ENCODE measurements at places on chromosomes 2 and 18.

GRCh38 chr2:186862869-186863709 lies 14.1 kb upstream of the ZSWIM2 start:
- peak; percentile 15 for DNase-seq

DNA sequence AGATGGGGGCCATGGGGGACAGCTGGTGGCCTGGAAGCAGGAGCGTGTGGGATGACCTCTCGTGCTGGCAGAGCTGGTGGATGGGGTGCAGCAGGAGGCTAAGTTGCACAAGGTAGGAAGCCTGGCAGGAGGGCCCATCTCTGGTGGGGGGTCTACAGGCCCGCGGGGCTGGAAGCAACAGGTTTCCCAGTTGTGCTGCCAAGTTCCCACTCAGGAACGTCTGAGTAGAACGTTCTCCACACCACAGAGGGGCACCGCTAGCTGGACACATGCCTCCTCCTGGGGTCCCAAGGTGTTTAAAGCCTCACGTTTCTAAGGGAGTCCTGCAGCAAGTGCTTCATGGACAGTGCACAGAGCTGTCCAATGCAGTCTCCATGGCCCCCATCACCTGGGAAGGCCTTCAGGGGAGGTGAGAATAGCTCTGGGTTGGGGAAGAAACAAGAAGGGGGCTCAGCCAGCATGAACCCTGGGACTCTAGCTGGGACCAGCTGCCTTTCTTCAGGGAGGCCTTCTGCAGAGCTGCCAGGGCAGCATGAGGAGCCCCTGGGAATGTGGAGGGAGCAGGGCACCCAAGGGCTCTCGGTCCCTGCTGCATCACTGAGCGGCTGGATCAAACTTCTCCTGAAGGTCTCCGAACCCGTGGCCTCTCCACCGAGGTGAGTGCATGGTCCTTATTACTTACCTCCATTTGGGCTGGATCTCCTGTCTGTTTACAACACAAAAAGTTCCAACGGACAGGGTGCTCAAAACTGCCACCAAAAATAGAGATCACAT lies 80.0 kb downstream of the TWIST2 start:
- DNase-seq: no peak

- DNase-seq: no peak
Measured at GRCh38 chr2:241279828-241280227, 35.6 kb downstream of the HDLBP start.

GRCh38 chr2:53960476-53960875 lies 10.3 kb downstream of the PSME4 start:
- DNase-seq: no peak

DNA sequence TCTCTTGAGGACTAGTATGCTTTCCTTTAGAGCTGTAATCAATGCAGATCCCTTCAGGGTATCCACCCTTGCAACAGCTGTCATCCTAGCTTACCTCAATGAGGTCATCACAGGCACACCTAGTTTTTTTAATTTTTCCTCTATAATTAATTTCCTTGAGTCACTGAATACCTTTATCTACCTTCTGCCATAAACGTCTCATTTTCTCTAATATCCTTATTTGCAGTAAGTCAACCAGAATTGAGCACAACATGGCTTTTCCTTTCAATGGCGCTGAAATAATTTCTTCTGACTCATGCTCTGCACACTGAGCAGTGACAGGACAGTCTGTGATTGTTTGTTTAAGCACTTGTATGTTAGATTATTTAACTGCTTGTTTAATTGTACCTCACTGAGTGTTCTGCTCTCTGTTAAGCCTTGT lies 49.4 kb downstream of the ETAA1 start:
- DNase-seq: no peak

DNA sequence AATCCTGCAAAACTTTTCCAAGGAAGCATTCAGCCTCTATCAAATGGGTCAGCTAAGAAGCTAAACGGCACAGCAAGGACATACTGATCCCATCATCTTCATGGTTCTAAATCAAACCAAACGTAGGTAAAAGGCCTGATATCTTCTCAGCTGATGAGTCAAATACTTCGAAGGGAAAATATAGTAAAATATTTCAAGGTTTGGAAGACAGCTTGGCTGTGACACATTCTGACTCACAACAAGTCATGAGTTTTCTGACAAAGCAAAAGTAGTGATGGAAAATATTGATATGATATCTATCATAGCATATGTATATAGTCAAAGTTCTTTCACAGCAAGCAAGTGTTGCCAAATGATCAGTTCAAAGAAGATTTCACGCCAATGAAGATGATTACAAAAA lies 31.5 kb downstream of the DOCK10 start:
- DNase-seq: no peak

GRCh38 chr2:12207491-12207890 lies 461.1 kb downstream of the LPIN1 start:
- no peak for DNase-seq

DNA sequence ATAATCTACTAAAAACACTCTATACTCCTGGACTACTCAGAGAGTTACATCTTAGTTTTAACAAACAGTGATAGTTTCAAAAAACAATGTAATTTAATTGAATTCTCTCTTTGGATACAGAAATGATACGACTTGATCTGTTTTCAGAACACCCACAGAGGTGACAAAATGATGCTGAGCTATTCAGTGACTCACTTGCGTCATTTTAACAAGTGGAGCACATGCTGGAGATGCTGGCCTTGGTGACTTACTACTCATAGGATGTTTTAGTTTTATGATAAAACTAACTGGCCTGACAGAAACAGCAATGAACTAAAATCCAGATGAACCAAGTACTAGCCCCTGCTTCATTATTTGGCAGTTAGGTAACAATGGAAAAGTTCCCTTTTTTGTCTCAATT lies 101.3 kb upstream of the ITGB6 start:
- DNase-seq: no peak

- DNase-seq: no peak
Measured at GRCh38 chr2:105258835-105259350, 17.4 kb downstream of the GPR45 start.

DNA sequence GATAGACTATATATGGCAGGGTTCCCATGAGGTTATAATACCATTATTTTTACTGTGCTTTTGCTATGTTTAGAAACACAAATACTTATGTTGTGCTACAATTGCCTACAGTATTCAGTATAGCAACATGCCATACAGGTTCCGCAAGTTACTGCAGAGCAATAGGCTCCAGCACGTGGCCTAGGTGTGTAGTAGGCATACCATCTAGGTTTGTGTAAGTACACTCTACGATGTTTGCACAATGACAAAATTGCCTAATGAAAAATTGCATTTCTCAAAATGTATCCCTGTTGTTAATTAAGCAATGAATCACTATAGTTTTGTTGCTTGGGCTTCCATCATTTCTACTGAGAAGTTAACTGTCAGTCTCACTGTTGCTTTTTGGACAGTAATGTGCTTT lies 9.8 kb downstream of the CD302 start:
- DNase-seq: peak; percentile 15

- no peak for DNase-seq
Measured at GRCh38 chr2:212359425-212360067, 179.1 kb downstream of the ERBB4 start.

DNA sequence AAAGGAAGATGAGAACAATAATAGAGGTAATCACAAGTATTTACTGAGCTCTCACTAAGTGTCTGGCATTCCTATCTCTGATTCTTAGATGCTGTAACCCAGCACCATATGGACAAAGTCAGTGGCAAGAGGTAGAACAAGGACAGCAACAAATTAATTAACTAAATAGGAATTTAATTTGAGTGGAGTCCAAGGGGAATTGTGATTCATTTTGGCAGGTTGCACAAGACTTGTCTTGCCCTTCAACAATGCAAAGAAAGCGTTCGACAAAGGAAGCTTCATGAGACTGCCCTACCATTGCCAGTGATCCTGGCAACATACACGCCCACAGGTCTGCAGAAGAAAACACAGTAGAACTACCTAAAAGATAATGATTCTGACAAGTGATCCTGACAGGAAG lies 221.6 kb downstream of the RBM43 start:
- DNase-seq: no peak

GRCh38 chr18:33616556-33616955 lies 38.5 kb downstream of the ASXL3 start:
- no peak for DNase-seq

DNA sequence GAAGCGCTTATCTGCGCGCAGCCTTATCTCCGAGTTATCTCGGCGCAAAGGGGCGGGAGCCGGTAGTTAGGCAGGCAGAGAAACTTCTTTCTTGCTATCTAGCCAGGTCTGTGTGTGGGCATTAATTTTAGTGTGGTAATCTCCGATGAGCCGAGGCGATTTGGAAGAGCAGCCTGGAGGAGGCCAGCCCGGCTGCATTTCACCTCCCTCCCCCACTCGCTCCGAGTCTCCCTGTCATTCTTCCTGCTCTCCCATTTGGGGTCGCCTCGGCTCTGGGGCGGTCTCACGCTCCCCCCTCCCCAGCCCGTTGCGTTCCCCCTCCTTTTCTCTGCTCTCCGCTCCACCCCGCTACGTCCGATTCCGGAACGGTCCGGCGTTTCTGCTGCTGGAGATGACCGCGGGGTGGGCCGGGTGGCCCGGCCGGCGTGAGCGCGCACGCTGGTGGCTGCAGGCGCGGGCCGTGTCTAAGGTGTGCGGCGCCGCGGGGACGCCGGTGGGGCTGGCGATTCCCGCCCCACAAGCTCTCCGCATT lies 566 bp downstream of the GATA6 start:
- DNase-seq: no peak

DNA sequence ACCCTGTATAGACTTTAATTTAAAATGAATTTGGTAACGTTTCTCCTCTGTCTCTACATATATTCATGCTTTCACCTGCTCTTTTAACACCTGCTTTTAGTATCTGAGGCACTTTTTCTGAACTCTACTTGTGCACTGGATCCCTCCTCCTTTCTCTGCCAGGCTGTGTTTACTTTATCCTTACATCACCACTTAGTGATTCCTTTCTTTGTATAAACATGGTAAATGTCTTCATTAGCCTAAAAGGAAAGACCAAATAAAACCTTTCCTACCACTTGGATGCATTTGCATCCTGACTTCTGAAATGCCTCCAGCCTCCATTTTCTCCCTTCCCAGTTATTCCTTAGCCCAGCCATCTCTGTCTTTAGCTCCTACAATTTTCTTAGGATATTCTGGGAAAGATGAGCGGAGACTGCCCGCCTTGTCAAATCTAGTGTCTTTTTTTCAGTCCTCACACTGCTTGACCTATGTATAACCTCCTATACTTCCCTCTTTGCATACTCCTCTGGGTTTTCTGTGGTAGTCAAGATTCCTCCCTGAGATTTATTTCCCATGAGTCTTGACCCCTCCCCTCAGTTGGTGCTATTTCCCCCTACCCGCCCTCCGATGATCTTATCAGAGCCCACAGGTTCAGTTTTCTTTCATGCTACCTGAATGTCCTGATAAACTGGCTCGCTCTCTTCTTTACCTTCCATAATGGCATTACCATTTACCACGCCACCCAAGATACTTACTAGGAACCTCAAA lies 44.8 kb downstream of the REL start:
- no peak for DNase-seq

DNA sequence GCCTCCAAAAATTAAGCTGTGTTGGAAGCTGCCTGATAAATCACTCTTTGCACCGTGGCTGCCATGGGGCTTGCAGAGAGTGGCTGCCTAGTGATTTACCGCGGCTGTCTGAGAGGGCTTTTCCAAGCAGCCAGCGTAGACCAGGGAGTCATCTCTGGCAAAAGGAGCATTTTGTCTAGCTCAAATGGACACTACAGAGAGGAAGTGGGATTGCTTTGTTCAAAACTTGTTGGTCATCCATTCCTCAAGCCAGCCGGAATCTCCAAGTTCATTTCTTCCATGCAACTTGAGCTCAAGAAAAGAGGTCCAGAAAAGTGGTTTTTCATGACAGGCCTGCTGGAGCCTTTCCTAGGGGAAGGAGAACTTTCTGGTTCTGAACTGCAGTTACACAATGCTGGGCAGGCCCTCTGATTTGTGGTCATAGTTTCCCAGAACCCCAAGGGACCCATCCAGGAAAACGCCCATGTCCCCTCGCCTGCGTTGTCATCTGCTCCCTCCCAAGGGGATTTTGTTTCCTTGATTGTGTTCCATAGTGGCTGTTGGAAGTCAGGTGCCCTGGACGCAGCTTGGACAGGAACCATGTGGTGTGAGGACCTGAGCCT lies 108.1 kb downstream of the TRIB2 start:
- no peak for DNase-seq

DNA sequence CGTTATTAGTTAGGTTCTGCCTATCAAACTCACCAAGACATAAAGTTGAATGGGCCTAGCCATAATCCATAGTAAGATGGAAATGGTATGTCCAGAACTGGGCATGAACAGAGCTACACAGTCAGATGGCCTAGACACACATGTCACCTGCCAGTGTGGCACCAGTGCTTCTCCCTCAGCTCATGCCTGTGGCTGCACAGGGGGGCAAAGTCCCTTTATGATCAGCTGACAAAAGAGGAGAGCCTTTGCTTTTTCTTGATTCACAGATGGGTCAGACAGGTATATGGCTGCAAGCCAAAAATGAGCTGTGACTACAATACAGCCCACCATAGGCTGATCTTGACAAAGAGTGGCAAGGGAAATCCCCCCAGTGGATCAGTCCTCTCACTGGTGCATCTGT lies 28.3 kb upstream of the STARD7 start:
- DNase-seq: no peak

GRCh38 chr2:184685999-184686841 lies 87.9 kb downstream of the ZNF804A start:
- no peak for DNase-seq

DNA sequence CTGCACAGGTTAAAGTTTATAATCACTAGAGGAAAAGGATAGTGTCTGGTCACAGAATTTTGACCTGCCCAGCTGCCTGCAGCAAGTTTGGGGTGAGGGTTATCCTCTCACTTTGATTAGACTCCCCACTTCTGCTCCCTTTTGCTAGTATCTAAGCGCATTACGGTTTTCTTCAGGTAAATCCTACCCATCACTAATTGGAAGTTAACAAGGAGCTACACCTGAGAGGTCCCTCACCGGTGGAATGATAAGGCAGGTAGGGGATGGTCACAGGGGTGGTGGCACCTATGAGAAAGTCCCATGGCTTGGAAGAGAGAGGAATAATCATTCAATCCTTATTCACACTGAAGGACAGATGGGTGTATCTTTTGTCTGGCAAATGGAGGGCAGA lies 7.6 kb downstream of the BCL2 start:
- no peak for DNase-seq

GRCh38 chr18:76981396-76981968 lies 151.1 kb downstream of the MBP start:
- no peak for DNase-seq

DNA sequence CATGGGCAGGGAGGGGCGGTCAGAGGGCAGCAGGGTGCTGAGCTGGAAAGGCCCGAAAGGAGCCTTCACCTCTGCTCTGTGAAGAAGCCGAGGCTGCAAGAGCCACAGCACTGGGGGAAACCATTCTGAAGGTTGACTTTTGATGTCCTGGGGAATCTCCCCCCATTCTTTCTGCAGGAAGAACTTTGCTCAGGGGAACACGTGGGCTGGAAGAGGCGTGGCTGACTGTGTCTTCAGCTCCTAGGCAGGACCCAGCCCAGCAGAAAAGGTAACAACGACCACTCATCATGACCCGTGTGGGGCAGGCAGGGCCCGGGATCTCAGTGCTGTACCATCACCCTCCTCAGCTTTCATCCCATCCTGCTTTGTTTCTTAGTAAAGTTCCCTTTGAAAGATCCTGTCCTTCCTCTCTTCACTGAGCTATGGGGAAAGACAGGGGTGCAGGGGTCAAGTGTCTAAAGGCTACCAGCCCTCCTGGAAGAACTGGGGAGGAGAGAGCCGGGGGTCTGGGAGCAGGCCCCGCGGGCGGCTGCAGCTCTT lies 312.7 kb downstream of the CELF4 start:
- no peak for DNase-seq

GRCh38 chr18:47585136-47585535 lies 333.7 kb upstream of the SKOR2 start:
- no peak for DNase-seq

GRCh38 chr18:77062518-77063003 lies 70.0 kb downstream of the MBP start:
- DNase-seq: no peak

GRCh38 chr2:190911813-190912212 lies 31.2 kb downstream of the GLS start:
- no peak for DNase-seq

All from AML-193 (cell line).